ENCODE measurements at places on chromosomes 13 and 19.
A peak's percentile ranks its signal among the peaks of the same experiment; 100 is the strongest.

GRCh38 chr19:55493645-55494171, 5.5 kb downstream of the SSC5D start:
- no peak for DNase-seq

- no peak for DNase-seq
Observed at GRCh38 chr13:60661521-60661920, 264.5 kb downstream of the TDRD3 start.

DNA sequence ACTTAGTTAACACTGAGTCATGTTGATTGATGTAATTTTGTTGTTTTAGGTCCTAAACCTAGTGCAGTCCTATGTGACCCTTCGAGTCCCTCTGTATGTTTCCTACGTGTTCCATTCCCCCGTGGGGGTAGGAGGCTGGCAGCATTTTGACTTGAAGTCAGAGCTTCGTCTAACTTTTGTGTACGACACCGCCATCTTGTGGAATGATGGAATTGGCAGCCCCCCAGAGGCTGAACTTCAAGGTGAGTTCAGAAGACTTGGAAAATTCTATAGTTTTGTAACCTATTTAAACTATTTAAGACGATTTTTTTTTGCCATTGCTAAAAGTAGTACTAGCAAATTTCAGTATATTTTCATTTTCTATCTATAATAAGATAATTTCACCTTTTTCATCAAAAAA, 117.9 kb downstream of the STOML3 start:
- peak; percentile 31 for DNase-seq

- no peak for DNase-seq
Observed at GRCh38 chr13:20378721-20379120, 146.6 kb upstream of the GJB6 start.

DNA sequence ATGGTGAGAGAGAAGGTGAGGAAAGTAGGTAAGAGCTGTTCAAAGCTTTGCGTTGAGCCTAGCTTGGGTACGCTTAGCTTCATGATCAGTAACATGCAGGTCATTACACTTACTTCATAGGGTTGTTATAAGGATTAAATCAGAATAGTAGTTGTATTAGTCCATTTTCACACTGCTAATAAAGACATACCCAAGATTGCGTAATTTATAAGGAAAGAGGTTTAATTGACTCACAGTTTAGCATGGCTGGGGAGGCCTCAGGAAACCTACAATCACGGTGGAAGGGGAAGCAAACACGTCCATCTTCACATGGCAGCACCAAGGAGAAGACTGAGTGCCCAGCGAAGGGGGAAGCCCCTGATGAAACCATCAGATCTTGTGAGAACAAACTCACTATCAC, 21.9 kb downstream of the GPALPP1 start:
- DNase-seq = no peak

All from substantia nigra (tissue), 51 donors.